ENCODE measurements at places on chromosomes 13 and 19.

GRCh38 chr13:73090116-73090822 is 31.5 kb downstream of the KLF5 start:
- DNase-seq: peak; percentile 72

DNA sequence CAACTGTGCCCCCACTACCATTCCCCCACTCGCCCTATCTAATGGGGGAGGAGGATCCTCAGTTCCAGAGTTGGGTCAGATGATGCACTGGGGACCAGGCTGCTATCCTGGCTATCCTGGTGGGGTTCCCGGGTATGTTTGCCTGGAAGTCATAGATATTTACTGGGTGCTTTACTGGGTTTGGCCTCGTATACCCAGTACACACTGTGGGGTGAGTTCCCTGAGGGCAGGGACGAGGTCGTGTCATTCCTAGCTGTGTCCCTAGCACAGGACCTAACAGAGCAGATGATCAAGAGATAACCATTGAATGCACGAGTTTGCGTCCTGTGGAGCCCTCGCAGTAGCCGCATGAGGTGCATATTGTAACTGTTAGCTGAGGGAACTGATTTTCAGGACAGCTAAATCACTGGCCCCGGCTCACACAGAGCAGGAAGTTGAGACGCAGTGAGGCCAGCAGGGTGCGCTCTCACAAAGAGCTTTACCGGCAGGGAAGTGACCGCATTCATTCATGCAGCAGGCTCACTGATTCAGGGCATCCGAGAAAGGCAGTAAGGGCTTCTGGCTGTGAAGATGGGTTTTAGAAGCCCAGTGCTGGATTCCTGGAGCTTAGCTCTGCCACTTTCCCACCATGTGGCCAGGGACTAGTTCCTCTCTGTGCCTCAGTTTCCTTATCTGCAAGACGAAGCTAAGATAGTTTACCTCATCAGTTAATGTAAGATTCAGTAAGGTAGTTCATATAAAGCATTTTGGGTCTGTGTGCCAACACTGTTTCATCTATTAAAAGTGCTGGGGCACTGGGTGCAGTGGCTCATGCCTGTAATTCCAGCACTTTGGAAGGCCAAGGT is 6.0 kb downstream of the RUVBL2 start:
- DNase-seq: peak; percentile 92

- no peak for DNase-seq
Measured at GRCh38 chr13:25717666-25718197, 334.1 kb downstream of the SHISA2 start.

DNA sequence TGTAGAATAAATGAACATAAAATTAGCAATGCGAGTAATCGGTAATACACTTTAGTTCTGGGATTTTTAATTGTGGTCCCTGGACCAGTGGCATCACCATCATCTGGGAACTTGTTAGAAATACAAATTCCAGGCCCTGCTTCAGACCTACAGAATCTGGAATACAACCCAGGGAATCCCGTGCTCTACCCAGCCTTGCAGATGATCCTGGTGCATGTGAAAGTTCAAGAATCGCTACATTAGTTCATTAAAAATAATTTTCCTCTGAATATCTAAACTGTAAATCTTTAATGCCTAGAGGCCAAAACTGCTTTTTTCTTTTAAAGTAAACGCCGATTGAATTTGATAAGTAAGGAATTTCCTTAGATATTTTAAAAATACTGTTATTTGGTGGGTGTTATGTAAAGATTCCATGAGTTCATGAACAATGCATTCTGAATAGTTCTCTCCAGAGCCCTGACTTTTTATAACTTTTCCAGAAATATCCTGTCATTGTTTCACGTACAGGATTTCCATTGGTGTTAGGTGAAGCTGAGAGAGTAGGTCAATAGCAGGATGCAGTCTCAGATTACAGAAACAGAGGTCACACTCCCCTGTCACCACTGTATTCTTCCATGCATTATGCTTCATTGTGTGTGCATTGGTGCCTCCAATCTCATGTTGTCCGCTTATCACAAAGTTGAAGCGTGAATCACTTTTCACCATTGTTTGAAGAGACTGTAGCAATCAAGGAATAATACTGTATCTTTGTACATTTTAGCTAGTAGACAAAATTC is 596.5 kb upstream of the KLF12 start:
- DNase-seq: no peak

GRCh38 chr19:28553005-28553404 is 659.9 kb downstream of the UQCRFS1 start:
- DNase-seq: no peak

DNA sequence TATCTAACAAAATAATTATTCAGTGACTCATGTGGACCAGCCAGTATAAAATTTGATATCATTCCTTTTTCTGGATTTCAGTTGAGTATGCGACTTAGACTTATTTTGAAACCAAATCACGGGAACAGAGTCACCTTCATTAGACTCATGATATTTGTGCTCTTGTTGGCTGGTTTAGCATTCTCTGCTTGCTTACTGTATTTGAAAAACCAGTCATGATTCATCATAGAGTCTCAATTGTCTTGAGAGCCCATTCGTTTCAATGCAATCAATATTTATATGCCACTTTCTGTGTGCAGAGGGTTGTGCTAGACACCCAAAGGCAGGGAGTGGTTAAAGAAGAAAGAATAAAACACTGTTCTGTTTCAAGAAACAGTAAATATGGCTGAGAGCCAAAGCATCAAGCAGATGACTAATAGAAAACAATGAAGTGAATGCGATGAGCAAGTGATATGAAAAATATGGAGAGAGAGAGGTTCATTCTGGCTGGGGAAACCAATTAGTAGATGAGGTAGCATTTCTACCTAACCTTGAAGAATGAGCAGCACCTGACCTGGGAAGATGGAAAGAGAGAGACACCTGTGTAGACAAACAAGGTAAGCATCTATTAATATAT is 99.6 kb upstream of the MBNL2 start:
- DNase-seq: no peak

- DNase-seq: peak; percentile 60
Measured at GRCh38 chr19:12994701-12995595, at the start of gene NFIX. Gene NFIX (plus strand): TSS chr19:12995475. CDS start chr19:12995838, 363 bp downstream.

GRCh38 chr19:6718741-6719539 is 1.5 kb downstream of the C3 start:
- peak; percentile 92 for DNase-seq

DNA sequence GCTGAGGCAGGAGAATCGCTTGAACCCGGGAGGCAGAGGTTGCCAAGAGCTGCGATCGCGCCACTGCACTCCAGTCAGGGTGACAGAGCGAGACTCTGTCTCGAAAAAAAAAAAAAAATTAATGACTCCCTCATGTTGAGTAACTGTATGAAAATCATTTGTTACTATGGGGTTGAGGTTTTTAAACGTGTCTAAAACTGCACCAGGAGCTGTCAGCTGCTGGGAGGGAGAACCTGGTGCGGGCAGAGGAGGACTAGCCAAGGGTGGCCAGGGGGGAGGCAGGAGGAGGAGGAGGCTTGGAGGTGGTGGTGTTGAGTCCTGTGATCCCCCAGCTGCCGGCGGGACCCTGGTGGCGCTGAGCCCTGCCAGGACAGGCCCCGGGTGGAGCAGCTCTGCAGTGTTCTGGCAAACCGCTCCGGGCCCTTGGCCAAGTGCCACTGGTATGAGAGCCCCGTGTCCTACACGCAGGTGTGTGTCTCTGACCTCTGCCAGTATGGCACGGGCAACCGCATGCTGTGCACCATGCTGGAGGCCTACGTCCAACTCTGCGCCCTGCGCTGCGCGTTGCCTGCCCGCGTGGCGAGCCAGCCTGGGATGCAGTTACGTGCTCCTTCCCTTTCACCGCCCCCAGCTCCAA is 17.1 kb upstream of the FXYD3 start:
- no peak for DNase-seq

DNA sequence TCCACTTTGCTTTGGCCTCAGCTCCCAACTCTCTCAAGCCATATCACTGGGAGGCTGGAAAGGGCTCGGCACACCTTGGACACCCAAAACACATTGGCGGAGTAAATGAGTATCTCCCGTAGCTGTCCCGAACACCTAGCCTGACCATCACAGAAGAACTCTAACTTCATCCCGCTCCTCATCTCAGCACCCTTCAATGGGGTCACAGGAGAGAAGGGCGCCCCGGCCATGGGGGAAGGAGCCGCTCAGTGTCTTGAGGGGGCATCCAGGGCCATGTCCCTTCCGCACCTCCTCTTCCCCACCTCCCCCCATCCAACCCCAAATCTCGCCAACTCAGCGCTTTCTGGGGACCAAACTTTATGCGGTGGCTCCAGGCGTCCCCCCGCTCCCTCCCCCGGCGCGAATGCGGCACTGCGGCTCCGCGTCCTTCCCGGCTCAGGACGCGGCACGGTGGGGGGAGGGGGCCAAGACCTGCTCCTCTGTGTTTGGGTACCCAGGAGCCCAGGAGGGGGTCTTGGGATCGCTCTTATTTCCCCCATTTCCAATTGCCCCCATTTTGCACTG is 3.0 kb downstream of the KCNC3 start:
- DNase-seq: peak; percentile 64

GRCh38 chr13:42048684-42049453 is 421 bp downstream of the DGKH start:
- DNase-seq: peak; percentile 70

GRCh38 chr13:110448677-110449076 is 112.8 kb downstream of the RAB20 start:
- no peak for DNase-seq

Data from GM23338 (cell line).